Activated T-cell treated with anti-CD3 and anti-CD28 coated beads, Interleukin-2, amount 50 U/mL, for 1 hour (primary cell): ENCODE measurements at places on chromosomes 2 and 18.

GRCh38 chr18:32867936-32868335, 95.1 kb upstream of the KLHL14 start:
- no peak for DNase-seq

GRCh38 chr2:74944987-74945787, 13.3 kb upstream of the POLE4 start:
- DNase-seq = no peak

GRCh38 chr2:108189316-108189715, 50.5 kb upstream of the SULT1C3 start:
- DNase-seq = no peak

DNA sequence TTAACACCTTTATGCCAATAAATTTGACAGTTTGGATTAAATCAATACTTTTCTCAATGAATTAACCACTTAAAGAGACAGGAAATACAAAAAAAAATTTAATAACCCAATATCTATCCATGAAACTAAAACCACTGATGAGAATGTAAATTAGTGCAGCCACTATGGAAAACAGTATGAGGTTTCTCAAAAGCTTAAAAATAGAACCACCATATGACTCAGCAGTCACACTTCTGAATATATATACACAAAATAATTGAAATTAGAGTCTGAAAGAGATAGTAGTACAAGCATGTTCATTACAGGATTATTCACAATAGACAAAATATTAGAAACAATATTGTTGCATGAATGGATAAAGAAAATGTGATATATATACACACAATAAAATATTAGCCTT, 382.1 kb upstream of the SETBP1 start:
- no peak for DNase-seq

DNA sequence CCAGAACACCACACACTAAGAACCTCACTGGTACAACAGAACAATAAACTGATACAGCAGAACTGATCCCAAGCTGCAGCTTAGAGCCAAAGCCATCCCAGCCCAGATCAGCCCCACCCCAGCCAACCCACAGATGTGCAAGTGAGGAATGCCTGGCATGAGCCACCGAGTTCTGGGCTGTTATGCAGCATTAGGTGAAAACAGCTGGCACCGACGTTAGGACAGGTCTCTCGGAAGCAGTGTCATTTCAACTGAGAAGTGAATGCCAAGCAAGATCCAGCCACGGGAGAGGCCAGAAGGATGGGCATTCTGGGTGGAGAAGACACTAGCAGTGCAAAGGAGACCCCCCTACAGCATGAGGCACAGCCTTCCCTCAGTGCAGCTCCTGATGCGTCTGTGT, 38.9 kb downstream of the ADCY3 start:
- no peak for DNase-seq

DNA sequence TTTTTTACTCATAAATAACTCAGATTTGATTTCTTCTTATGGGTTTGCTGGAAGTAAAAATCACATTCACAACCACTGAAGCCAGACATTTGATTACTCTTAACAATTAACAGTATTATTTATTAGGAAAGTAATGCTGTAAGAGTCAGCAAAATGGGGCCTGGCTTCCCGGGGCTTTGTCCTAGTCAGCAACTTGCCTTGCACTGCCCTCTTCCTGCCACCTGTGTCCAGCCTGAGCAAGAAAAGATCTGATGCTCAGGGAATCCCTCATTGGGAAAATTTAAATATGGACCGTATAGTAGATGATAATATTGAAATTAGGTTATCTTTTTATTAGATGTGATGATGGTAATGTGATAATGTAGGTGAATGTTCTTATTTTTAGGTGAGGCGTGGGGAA, 30.8 kb upstream of the ACYP2 start:
- no peak for DNase-seq

DNA sequence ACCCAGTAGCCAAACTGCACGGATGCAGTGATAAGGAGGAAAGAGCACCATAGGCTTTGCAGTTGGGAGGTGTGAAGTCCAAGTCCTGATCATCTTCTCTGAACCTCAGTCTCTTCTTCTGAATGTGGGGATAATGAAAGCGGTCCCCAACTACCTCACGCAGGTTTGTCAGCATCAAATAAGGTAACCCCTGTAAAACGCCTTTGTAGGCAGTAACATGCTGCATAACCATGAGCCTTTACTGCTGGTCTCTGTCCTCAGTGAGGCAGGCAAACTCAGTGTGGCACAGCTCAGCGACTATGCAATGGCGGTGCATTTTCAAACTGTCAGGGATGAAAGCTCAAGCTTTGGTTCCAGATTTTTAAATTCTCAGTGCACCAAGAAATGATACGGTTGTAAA, 46.1 kb downstream of the DNMT3A start:
- no peak for DNase-seq

GRCh38 chr2:86023366-86023712, 82.3 kb downstream of the POLR1A start:
- no peak for DNase-seq

DNA sequence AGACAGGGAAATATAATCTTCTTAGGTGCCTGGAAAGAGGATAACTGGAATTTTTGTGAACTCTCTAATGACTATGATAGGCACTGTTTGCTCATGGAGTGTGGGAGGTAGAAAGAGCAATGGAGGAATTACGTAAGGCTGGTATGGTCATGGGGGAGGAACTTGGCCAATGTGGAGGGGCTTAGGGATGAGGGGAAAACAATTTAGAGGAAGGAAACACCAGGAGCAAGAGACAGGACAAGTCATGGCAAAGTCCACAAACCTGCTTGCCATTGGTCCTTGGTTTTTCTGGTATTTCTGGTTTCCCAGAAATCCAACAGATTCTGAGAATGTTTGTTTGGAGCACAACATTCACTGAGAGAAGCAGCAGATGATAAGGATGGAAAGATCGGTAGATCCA, 274.2 kb downstream of the DYSF start:
- DNase-seq = no peak

GRCh38 chr2:222879604-222879933, 18.7 kb downstream of the ACSL3 start:
- no peak for DNase-seq

DNA sequence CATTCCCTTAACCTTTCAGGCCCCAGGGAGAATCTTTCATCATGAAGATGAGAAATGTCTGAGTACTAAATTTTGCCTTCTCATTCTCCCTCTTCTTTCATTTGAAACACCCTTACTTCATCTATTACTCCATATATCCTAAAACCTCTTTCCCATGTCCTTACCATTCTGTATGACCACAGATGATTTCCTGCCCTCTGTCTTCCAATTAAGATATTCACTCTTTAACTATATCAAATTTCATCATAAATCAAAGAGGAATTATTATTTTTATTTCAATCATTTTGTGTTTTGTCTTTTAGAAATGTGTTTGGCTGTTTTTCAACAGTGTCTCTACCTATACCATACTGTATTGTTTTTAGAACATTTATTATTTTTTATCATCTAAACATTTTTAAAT, 964.9 kb upstream of the KLHL29 start:
- no peak for DNase-seq

GRCh38 chr18:79381811-79382311, 13.9 kb upstream of the NFATC1 start:
- DNase-seq = peak; percentile 16

DNA sequence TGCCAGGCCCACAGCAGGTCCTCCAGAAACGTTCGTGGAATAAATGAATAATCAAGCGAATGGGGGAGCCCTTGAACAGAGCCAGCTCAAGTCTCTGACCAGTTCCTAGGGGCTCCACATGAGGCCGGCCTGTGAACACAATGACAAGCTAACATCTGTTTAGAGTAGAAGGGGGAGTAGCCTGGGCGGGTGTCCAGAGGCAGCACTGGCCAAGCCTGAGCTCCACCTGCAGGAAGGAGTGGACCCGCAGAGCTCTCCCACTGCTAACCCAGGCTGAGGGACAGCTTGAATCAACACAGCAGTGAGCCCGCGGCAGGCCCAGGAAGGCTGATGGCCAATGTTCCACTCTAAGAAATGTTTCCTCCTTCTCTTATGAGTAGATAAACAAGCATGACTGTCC, 234.8 kb upstream of the RAB6C start:
- DNase-seq = no peak

DNA sequence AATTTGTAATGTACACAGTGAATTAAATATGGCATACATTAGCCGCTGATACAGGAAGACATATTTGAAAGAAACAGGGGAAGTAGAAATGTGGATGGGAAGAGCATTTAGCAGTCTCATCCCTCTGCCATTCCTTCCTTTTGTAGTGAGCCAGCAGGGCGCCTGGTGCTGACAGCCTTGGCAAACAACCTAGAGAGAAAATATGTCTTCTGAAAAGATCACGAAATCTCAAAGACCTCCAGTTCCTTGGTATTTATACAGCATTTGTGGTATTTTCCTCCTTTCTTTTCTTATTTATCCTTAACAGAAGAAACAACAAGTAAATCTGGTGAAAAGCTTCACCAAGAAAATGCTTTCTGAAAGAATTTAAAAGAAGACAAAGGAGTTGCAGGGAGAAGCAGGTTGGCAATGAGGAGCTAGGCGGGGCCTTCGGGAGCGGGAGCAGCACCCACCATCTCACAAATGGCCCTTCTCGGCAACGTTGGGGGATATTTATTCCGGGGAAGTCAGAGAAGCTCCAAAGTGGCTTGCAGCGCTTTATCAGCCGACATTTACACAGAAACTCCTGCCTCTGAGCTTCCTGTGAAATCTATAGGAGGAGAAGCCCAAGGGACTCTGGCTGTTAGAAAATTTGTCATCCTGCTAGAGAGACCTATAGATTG, 406.1 kb upstream of the NRP2 start:
- DNase-seq = no peak

DNA sequence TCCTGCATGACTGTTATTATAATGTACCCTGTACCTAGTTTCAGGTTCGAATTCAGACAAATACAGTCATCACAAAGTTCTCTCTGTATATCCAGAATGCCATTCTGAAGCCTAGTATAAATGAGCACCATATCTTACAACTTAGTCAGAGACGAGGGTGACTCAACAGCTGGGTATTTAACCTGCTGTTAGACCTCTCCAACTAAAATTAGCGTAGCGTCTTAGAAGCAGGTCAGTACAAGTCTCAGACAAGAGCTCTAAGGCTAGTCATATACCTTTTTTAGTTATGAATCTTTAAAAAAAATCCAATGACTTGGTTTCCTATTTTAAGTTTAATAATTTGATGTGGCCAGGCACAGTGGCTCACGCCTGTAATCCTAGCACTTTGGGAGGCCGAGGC, 74.1 kb downstream of the CABYR start:
- DNase-seq = no peak

GRCh38 chr2:64952096-64952495, 37.1 kb upstream of the SLC1A4 start:
- no peak for DNase-seq

DNA sequence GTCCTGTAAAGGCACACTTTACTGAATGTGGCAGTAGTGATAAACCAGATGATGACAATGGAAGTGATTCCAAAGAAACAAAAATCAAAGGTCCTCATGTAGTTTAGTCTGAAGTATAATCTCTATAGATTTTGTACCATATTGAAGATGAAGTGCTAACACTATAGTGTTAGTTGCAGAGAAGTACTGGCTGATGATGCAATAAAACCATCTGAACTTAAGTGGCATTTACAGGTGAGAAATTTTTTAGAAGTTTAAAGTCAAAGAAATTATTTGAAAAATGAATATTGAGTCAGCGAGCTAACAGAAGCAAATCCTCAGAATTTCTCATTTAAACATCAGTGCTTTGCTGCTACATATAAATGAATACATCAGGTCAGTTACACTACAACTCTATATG, 43.1 kb upstream of the RMDN2 start:
- no peak for DNase-seq

GRCh38 chr2:84639751-84640150, 123.5 kb downstream of the DNAH6 start:
- no peak for DNase-seq

- no peak for DNase-seq
These were observed 65.0 kb upstream of the ZNF236 start for GRCh38 chr18:76757335-76757734.

DNA sequence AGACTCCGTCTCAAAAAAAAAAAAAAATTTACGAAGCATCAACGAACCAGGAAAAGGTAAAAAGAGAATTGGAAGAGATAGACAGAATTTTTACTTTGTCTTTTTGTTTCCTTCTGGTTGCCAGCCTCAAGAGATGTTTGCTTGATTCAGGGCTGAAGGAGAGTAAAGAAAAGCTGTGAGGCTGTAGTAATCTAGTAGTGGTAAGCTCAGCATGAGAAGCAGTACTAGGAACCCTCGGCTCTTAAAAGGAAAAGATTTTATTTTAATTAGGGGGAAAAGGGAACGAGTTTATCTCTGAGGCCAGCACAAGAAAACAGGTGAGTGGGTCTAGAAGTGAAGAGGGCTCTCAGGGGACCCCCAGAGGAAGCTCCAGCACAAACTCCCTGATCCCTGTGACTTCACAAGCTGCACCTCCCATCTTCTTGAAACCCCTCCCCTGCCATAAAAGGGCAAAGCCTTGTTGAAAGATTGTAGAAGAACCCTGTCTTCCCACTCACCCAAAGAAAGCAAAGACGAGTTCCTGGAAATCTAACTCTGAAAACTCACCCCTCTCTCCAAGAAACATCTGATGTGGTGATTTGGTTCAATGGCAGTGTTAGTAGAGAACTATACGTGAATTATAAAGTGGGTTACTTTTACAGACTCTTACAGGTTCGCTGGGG, 8.6 kb downstream of the RBMS1 start:
- DNase-seq = peak; percentile 40

DNA sequence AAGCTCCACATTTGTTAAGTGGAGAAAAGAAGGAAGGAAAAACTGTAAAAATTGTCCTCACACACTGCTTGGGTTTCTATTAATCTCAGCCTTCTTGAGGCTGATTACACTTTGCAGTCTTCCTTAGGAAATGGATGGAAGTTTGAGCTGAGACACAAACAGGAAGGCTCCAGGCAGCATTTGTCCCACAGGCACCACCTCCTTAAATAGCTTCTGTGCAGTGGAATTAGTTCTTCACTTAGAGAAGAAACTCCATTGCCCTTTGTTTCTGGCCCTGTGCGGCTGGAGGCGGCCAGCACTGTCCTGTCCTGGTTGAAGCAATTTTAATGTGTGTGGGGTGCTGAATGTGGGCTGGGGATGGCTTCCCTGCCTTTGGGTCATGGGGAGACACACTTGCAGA, 44.3 kb downstream of the ARHGAP28 start:
- DNase-seq = no peak

GRCh38 chr2:229342376-229342775, 71.3 kb upstream of the PID1 start:
- DNase-seq = no peak

- DNase-seq = no peak
These were observed 125.7 kb upstream of the THSD7B start for GRCh38 chr2:136639651-136640050.
